ENCODE measurements at places on chromosomes 3 and 15. TPM values are rescaled to one million over a fixed set of nuclear protein-coding genes. Genes with fewer than 3 reads are reported as not detected.

SPTBN5 gene
- 2.7 TPM for polyA plus RNA-seq

GRCh38 chr15:53716909-53717876 is 42.3 kb downstream of the WDR72 start:
- DNase-seq = peak; percentile 7

DNA sequence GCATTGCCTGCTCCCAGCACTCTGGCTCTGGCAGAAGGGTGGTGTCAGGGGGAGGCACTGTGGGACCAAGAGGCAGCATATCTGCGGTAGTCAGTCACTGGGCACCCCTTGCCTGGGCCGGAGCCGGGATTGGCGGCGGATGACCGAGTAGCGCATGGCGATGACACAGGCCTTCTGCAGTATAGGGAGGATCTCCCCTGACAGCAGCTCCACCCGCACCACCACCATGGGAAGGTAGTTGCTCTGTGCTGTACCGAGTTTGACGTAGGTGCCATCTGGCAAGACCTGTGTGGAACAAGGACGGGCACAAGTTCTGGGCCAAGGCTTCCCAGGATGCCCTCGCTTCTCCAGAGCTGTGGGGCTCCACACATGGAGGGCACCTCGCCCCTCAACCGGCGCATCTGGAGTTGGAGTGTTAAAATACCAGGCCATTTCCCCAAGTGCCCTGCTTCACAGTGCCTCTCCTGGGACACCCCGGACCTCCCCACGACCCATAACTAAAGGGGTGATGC is 6.6 kb downstream of the ACOX2 start:
- no peak for DNase-seq

SLC38A3 gene
- polyA plus RNA-seq = 9.4 TPM

KNG1 gene
- polyA plus RNA-seq = 146 TPM

SAMD7 gene
- polyA plus RNA-seq = not detected

- DNase-seq = no peak
These were observed 52.5 kb downstream of the LRRN1 start for GRCh38 chr3:3851621-3852323.

FANCI gene
- polyA plus RNA-seq = 35.5 TPM

DNA sequence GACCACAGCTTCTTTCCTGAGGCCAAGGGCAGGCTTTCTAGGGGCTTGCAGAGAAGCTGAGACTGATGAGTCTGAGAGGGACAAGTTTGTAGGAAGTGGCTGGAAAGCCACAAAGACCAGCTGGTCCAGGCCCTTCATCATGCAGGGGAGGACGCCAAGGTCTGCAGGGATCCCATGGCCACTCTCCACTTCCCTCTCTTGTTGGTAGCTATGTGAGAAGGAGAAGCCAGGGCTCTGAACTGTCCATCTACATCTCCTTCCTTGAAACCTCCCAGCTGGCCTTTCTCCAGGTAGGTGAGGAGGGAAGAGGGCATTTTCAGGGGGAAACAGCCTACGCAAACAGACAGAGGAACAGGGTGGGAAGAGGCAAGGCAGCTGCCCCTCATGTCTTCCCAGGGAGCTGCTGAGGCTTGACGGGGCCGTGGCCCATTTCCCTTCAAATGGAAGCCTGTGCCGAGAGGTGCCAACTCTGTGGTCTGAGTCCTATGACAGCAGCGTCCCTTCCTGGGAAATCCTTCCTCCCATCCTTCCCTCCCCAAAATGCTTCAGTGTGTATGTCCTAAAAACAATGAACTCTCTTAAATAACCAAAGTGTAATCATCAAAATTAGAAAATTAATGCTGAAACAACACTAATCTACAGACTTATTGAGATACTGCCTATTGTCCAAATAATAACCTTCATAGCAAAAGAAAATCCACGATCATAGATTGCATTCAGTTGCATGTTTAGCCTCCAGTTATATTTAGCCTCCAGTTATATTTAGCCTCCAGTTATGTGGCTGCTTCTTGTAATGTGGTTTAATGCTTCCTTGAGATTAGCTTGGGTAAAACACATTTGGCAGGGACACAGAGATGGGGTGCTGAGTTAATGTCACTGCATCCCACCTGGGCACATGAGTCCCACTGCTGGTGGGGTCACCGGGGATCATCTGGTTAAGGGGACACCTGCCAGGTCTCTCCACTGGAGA is 36.0 kb downstream of the GNB5 start:
- DNase-seq = no peak

DNA sequence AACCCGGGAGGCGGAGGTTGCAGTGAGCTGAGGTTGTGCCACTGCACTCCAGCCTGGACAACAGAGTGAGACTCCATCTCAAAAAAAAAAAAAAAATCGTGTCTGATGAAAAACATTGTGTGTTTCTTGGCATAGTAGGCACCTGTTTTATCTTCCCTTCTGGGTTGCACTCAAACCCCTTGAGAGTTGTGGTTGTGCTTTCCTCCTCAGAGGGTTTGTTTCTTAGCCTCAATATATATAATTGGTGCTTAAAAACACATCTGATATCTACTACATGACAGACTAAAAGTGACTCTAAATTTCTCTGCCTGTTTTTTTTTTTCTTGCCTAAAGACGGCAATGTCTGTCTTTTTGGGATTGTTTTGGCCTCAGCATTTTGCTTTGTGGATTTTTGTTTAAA is 7.6 kb downstream of the NR1D2 start:
- DNase-seq = no peak

GRCh38 chr3:131396170-131396569 is 14.6 kb downstream of the NUDT16 start:
- DNase-seq = no peak

GPR171 gene
- not detected for polyA plus RNA-seq

- DNase-seq = no peak
These were observed 38.0 kb downstream of the RAB7A start for GRCh38 chr3:128763967-128764366.

- DNase-seq = no peak
These were observed 141.4 kb downstream of the ADAMTS17 start for GRCh38 chr15:100200287-100200880.

DNA sequence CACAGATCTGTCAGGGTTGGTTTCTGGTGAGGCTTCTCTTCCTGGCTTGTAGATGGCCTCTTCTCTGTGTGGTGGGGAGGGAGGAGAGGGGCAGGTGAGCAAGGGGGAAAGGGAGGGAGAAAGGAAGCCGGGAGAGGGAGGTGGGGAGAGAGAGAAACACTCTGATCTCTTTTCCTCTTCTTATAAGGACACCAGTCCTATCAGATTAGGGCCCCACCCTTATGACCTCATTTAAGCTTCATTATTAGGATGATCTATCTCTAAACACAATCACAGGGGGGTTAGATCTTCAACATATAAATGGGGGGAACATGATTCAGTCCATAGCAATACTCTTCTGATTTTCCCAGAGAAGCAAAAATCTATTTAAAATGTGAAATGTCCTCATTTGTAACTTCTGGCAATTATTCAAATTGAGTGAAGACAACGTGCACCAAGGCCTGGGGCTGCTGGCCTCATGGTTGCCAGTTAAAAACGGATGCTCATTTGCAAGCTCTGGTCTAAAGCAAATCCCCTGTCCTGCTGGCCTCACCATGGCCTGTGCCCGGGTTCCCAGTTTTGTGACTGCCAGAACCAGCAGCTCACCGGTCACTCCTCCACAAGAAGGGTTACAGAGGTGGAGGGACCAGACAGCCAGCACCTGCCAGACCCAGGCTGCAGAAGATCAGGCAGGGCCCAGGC is 8.3 kb downstream of the POMGNT2 start:
- DNase-seq = no peak

DNA sequence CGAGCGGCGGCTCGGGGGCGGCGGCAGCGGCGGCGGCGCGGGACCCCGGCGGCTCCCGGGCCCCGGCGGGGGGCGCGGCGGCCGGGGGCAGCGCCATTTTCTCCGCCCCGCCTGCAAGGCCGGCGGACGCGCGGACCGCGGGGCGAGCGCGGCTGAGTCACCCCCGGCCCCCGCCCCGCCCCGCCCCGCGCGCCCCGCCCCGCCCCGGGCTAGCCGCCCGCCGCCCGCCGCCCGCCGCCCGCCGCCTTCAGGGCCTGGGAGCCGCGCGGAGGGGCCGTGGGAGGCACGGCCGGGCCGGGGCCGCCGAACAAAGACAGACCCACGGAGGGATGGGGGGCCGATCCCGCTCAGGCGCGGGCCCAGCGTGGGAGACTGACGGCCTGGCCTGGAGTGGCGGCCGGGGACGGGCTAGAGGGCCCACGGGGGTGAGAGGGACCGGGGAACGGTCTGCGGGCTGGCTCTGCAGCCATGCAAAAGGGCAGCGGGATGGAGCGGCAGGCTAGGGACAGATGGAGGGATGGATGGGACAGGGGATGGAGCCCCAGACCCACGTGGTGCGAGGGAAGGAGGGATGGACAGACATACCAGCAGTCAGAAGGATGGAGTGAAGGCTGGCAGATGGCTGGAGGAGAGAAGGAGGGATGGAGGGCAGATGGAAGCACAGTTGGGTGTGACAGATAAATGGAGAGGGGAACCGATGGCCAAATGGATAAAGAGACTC is at the start of gene EIF4E3:
Gene EIF4E3 (minus strand): TSS at position 132 of the 721 bp plus-strand sequence. CDS start 35 bp downstream, at position 97.
- no peak for DNase-seq

GRCh38 chr15:89400116-89400781 is 65.6 kb upstream of the POLG start:
- DNase-seq = no peak

IGSF10 gene
- 2.3 TPM for polyA plus RNA-seq

CYP1A2 gene
- 0.16 TPM for polyA plus RNA-seq

CYP1A1 gene
- polyA plus RNA-seq = 0.04 TPM

FOXB1 gene
- polyA plus RNA-seq = 0.20 TPM

XCR1 gene
- 0.14 TPM for polyA plus RNA-seq

HDDC3 gene
- polyA plus RNA-seq = 19.9 TPM

GRCh38 chr3:105527535-105527934 is 160.8 kb downstream of the ALCAM start:
- no peak for DNase-seq

- peak; percentile 69 for DNase-seq
These were observed 101.7 kb upstream of the TPM1 start for GRCh38 chr15:62940755-62941361.

DNA sequence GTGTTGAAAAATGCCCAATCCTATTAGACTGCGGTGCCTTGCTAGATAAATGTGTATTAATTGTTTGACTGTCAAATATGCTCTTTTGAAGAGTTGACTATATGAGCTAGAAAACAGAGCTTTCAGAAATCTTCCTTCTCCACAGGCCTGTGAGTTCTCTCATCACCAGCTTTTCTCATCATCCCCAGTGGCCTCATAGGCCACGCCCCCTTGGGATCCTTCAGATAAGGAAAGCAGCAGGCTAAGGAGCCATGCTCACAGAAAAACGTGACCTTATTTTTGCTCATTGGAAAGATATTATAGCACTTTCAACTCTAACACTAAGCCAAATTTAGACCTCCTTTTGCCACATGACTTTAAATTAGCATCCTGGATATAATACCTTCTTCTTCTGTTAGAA is 514.4 kb upstream of the ARRDC4 start:
- DNase-seq = no peak

DNA sequence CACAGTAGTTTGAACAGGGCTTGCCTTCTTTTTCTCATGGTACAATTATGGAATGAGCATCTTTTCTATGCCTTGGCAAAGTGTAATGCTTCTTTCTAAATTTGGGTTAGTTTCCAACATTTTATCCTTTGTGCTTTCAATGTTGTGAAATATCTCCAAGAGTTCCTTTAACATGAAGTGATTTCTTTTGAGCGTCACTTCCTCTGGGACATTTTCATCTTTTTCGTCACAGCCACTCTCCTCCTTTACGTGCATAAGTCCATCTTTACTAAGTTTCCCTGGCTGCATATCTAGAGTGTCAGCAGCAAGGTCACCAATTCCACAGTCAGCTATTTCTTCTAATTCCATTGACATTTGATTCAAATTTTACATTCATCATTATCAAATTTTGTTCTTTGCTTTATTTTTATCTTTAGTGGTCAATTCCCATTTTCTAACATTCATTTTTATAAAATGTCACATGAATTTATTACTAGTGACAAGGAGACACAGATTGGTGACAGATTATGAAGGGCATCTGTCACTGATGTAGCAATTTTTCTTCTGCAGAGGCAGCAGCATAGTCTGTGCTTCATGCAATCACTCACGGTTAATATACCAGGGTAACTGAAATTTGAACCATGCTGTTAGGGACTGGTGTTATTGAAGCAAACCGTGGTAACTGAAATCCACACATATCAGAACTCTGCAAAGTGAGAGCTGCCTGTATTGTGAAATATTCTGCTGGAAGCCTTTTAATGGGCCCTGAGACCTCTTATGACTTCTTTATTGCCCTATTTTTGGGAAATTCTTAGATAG is 126.5 kb upstream of the THBS1 start:
- DNase-seq = no peak

DNA sequence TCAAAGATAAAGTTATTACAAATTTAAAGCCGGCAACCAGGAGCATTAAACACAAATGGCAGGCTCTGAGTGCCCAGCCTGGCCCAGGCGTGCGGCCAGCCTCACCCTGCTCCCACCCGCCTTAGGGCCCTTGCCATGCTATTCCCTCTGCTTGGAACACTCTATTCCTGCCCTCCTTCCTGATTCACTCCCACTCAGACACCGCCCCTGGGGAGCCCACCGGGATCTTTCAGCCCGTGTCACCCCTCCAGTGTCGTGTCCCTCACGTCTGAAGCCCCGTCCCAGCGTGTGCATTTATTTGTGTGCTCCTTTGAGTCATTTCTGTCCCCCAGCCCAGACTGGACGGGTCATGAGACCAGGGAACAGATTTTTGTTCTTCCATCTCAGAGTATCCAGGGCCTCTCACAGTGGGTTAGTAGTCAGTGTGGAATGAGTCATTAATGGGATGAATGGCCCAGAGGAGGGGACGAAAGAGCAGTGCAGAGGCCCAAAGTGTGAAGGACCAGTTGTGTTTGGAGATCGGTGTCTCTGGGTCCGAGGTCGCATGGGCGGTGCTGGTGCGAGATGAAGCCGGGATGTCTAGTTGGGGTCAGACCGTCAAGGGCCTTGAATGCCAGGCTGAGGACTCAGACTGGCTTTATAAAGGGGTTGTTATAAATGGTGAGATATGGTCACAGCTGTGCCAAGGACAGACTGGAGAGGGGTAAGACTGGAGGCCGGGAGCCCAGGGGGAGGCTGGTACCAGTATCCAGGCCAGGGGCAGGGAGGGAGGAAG is 58.9 kb upstream of the SLC6A6 start:
- no peak for DNase-seq

APOD gene
- polyA plus RNA-seq = 11.3 TPM

GCNT3 gene
- polyA plus RNA-seq = 0.40 TPM

PYGO1 gene
- polyA plus RNA-seq = 16.0 TPM

LRRC49 gene
- 15.3 TPM for polyA plus RNA-seq

ACTC1 gene
- 28.7 TPM for polyA plus RNA-seq

- DNase-seq = no peak
These were observed 852.0 kb downstream of the FHIT start for GRCh38 chr3:60399292-60399691.

GPR27 gene
- polyA plus RNA-seq = 8.2 TPM

IGF2BP2 gene
- polyA plus RNA-seq = 123 TPM

DNA sequence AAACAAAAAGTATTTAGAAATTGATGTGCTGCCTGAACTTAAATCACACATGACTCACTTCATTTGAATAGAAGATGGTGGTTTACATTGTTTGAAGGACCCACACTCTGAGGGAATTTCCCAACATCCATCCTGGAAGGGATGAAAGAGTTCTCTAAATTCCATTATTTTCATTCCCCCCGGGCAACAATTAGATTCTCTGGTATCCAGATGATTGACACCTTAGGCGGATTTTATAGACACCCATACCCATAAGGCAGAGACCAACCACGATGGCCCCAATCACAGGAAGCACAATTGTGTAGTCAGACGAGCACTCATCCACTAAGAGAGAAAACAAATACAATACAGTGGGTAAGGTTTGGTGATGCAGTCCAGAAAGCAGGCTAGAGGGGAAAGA is 24.6 kb upstream of the MCCC1 start:
- DNase-seq = no peak

CP gene
- polyA plus RNA-seq = 0.33 TPM
